ENCODE measurements at places on chromosomes 4 and X.
A peak's percentile ranks its signal among the peaks of the same experiment; 100 is the strongest.

DNA sequence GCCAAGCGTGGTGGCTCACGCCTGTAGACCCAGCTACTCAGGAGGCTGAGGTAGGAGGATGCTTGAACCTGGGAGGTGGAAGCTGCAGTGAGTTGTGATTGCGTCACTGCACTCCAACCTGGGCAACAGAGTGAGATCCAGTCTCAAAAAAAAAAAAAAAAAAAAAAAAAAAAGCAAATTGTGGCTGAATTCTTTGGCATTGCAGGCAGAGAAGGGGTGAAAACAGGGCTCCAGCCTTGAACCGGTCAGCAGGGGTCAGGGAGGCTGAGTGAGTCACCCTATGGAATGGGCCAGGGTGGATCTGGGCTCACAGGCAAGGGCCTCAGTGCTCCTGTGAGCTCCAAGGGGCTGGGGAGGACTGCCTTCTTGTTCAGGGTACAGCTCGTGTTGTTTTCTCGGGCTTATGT lies 13.2 kb upstream of the FAM3A start:
- no peak for DNase-seq

DNA sequence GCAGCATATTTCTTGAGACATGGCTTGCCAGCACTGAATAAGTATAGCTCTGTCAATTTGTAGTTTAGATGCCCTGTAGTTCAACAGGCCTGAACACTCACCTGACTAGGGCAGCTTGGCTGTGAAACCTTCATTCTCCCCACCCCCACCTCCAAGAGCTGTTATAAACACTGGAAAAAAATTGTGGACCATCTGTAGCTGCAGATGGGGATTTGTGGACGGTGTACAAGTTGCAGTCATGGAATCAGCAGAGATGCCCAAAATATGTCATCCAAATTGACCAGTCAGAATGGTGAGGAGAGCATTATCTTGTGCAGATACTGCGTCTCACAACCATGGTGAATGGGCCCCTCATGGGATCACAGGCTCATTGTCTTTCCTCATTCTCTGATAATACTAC lies 76.2 kb upstream of the PAQR3 start:
- DNase-seq = no peak

- no peak for DNase-seq
Observed at GRCh38 chrX:103151799-103152198, 58.9 kb upstream of the NXF3 start.

DNA sequence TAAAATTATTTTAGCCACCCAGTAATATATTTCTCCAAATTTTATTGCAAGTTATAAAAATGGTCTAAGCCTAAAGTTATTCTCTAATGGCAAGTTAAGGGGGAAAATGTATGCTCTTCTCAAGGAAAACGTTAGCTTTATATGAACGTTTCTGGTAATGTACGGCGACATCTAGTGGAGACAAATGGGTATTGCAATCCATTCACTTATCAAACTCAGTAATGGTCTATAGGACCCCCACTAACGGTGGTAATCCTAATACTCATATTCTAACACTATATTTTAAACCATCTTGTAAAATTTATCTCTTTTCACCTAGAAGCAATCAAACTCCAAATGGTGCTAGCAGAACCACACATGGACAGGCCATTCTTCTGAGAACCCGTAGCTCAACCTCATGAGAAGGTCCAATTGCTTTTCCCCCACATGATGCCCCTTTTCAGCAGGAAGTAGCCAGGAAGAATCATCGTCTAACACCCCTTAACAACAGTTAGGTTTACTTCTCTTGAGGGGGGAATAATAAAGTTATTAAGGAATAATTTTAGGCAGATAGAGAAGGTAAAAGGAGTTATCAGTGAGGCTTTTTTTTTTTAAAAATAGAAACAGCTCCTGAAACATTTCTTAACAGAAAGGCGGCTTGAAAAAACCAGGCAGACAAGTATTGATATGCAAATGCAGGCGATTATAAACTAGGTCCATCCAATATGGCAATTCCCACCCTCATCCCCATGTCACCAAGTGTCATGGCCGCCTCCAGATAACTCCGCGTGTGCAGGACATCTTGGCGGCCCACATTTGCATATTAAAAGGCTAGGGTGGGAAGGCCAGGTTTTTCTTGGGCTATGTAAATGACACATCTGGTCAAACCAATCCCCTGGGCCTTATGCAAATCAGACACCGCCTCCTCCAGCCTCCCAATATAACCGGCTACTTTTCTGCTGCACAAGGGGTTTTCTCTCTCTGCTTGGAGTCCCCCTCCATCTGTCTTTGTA lies 35.0 kb downstream of the NUDT11 start:
- no peak for DNase-seq

DNA sequence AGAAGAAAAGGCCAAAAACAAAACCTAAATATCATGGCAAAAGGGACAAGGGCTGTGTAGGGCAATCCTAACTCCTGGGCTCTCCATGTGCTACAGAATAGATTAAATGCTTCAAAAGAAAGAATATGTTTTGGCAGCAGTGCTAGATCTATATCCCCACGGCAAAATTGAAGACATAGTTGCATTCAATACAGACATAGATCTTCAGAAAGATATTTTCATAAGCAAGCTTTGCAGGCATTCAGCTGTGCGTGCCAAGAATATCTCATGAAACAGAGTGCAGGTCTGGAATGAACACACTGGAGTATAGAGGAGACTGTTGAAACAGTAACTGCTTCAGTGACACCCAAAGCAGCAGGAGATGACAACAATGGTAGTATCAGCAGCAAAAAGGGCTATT lies 1476.9 kb downstream of the ARAP2 start:
- DNase-seq = no peak

DNA sequence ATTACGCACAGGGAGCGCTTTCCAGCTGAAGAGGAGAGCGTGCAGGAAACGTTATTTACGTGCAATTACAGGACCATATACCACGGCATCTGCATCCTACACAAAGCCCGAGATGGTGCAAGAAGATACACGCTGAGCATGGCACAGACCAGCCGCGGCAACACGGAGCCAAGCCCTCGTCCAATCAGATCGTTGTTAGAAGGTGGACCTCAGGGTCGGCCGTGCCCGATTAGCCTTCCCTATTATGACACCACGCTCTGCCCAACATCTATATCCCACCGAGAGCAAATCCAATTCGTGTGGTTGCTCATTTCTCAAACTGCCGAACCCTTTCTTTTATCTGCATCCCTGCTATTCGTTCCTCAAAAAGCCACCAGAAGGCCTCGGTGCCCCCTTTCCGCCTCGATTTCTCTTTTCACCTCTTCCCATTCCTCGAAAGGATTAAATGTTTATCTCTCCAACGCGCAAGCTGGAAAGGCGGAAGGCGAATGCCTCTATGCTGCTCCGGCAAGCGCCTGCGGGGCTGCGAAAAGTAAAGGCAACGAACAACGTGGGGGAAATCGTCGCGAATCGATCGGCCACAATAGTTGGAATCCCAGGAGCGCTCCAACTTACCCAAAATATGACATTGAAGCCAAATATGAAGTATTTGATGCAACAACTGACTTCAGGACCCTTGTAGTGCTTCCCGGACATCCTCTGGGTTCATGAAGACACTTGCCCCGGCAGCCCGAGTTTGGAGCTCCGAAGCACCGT lies 702 bp downstream of the TSPAN5 start:
- DNase-seq = no peak

DNA sequence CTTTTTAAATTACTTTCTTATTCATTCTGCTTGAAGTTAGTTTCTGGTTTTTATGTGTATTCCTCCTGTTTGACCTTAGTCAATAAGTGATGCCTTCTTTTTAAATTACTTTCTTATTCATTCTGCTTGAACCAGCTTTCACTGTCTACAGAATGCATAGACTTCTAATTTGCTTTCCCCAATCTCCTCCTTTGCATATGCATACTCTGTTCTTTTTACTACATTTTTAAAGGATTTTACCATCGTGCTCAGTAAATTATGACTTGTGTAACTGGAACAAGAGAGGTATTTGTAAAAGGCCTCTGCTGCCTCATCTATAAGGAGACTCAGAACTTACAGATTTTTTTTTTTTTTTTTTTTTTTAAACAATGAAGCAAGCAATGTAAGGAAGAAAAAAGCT lies 228.7 kb downstream of the PPP3CA start:
- DNase-seq = no peak

DNA sequence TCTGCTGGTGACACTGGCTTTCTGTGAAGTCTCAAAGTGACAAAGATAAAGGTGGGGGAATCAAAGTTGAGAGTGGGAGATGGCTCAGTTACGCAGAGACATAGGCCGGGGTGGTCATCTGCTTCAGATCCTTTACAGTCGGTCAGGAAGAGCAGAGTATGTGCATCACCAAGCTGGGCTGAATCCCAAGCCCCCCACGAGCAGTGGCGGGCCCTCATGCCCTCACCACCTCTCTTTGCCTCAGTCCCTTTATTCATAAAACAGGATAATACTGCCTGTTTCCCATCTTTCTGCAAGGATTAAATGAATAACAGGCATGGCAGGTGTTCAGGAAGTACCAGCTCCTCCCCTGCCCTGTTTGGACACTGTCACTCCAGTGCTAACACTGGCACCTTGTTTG lies 135.6 kb downstream of the EVC2 start:
- DNase-seq = no peak

GRCh38 chr4:16416601-16417000 lies 190.3 kb upstream of the TAPT1 start:
- DNase-seq = no peak

GRCh38 chr4:72118017-72118416 lies 86.2 kb downstream of the NPFFR2 start:
- DNase-seq = peak; percentile 27

DNA sequence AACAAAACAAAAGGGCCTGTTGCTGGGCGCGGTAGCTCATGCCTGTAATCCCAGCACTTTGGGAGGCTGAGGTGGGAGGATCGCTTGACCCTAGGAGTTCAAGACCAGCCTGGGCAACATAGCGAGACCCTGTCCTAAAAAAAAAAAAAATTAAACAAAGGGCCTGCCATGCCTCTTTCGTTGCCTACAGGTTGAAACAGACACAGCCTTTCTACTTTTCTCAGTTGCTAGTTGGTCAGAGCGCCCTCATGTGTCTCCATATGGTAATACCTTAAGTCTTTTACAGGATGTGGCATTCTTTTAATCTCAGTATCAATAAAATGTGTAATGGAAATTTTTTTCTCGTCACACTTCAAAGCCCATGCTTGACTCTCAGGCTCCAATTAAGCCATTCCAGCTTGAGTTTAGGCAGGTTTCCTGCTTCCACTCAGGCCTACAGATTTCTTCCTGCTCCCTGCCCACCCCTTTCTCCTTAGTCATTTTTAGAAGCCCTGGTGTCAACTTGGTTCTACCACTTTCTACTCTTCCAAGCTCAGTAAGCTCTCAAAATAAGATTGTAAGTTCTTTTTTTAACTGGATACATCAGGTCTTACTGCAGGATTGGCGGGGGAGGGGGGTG lies 4.6 kb upstream of the SOWAHD start:
- DNase-seq = peak; percentile 61

- DNase-seq = no peak
Observed at GRCh38 chr4:83212041-83212851, 72.4 kb downstream of the COQ2 start.

DNA sequence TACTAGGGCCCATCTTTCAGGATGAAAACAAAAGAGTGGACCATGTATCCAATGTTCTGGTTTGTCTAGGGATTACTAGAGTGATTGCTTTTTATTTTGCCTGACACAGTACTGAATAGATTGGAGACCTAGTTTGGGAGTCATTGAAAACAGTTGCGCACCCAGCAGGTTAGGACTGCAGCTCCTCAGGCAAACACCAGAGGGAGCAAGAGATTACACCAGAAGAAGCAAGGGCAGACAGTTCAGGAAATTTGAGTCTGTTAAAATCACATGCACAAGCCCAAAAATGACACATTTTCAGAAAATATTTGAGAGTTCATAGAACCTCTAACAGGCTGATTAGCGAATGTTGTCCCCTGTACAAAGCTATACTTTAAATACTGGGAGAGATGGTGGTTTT lies 55.6 kb downstream of the CYLC1 start:
- DNase-seq = no peak

All from MV-4-11 (cell line).